ENCODE measurements at places on chromosomes 1 and 21.

- no peak for DNase-seq
These were observed 553.4 kb downstream of the LTN1 start for GRCh38 chr21:28439251-28439650.

DNA sequence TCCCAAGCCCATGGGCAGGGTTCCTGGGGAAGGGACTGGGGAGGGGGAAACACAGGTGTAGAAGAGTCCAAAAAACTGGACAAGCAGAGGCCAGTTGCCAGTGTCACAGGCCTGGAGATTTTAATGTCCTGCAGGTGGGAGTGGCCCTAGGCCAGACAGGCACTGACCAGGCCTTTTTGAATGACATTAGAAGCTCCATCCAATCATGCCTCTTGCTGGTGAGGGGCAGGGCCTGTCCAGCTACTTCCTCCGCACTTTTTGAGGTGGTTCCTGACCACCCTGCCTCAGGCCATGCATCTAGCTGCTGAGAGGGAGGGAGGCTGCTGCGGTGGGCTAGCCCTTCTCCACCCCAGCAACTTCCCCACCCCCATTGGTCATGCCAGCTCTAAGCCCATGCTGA, 15.9 kb upstream of the KIF21B start:
- no peak for DNase-seq

GRCh38 chr1:165234149-165234548, 122.4 kb downstream of the LMX1A start:
- no peak for DNase-seq

- DNase-seq, result no peak
These were observed 4.9 kb upstream of the MAPKAPK2 start for GRCh38 chr1:206679738-206680211.

GRCh38 chr1:206545351-206545750, 38.0 kb downstream of the RASSF5 start:
- DNase-seq, result no peak

Data from nucleus accumbens (tissue), 56 donors.